Urinary bladder (tissue), 4 donors: ENCODE measurements at places on chromosomes 16 and 17. TPM values are rescaled to one million over a fixed set of nuclear protein-coding genes. Genes with fewer than 3 reads are reported as not detected.

- DNase-seq: no peak
Measured at GRCh38 chr16:381012-381788, 578 bp downstream of the PGAP6 start.

DNA sequence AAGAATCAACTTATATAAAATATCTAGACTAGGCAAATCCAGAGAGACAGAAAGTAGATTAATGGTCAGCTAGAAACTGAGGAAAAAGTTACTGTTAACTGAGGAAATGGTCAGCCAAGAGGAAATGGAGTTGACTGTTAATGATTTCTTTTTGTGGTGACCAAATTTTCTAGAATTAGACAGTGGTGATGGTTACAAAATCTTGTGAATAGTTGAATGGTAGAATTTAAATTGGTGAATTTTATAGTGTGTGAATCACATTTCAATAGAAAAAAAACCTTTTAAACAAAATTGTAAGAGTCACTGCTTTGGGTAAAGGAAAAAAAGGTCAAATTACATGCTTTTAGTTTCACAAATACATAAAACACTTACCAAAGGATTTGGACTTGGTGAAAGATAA, 30.0 kb downstream of the APPBP2 start:
- no peak for DNase-seq

DNA sequence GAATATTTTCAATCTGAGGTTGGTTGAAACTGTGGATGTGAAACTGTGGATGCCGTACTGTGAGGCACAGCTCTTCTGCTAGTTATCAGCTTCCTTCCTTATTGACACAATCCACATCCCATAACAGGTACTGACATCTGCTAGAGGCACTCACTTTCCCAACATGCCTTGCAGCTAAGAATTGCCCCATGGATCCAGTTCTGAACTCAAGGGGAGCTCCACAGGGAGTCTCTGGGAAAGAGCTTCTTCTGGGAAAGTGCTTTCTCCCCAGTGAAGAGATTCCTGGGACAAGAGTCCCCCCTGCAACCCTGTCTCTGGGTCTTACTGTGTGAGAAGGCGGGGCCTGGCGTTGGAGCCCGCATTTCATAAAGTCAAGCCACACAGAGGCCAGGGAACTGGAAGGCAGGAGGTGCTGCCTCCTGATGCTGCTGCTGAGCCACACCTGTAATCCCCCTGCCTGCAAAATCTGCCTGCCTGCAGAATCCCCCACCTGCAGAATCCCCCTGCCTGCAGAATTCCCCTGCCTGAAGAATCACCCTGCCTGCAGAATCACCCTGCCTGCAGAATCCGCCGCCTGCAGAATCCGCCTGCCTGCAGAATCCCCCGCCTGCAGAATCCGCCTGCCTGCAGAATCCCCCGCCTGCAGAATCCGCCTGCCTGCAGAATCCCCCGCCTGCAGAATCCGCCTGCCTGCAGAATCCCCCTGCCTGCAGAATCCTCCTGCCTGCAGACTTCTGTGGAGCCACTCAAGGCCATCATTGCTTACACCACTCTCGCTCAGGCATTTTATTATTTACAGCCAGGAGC, 305.4 kb downstream of the FOXL1 start:
- DNase-seq: no peak

Gene CEMP1
- total RNA-seq: not detected

Gene HEATR9
- total RNA-seq: not detected

Gene OMG
- 1.5 TPM for total RNA-seq

Gene KRT31
- 0.16 TPM for total RNA-seq

Gene DUS1L
- total RNA-seq: 24.5 TPM
